ENCODE measurements at places on chromosomes 1 and 21. TPM values are rescaled to one million over a fixed set of nuclear protein-coding genes. Genes with fewer than 3 reads are reported as not detected.

The VAV3 gene
- 14.4 TPM for total RNA-seq

The NMNAT2 gene
- 1.1 TPM for total RNA-seq

The LDLRAD2 gene
- total RNA-seq, result 0.43 TPM

The HMGCS2 gene
- 0.28 TPM for total RNA-seq

GRCh38 chr1:245788269-245788668, 633.5 kb downstream of the KIF26B start:
- no peaks in the 10 kb centered on the region for H3K27me3 ChIP-seq
- no peak overlapping the region for H3K27ac ChIP-seq
- no peak for DNase-seq
- peaks cover 2% of the 10 kb centered on the region for H3K4me1 ChIP-seq
- H3K36me3 ChIP-seq, result no peaks in the 10 kb centered on the region
- no peak overlapping the region for H3K4me3 ChIP-seq

GRCh38 chr1:75514270-75514669, 96.6 kb downstream of the SLC44A5 start:
- H3K4me1 ChIP-seq, result no peaks in the 10 kb centered on the region
- no peaks in the 10 kb centered on the region for H3K36me3 ChIP-seq
- no peak overlapping the region for H3K4me3 ChIP-seq
- no peak for DNase-seq
- H3K27ac ChIP-seq, result no peak overlapping the region

- H3K4me3 ChIP-seq, result no peak overlapping the region
- DNase-seq, result no peak
- no peaks in the 10 kb centered on the region for H3K36me3 ChIP-seq
- H3K27ac ChIP-seq, result no peak overlapping the region
Measured at GRCh38 chr1:211478801-211479578, 13.0 kb downstream of the RD3 start.

GRCh38 chr1:2349806-2350205, 41.5 kb downstream of the MORN1 start:
- no peak overlapping the region for H3K27ac ChIP-seq
- DNase-seq, result no peak
- no peak overlapping the region for H3K4me3 ChIP-seq
- H3K36me3 ChIP-seq, result no peaks in the 10 kb centered on the region
- peaks cover 9% of the 10 kb centered on the region for H3K4me1 ChIP-seq

- H3K27me3 ChIP-seq, result no peaks in the 10 kb centered on the region
- H3K36me3 ChIP-seq, result no peaks in the 10 kb centered on the region
- no peaks in the 10 kb centered on the region for H3K4me1 ChIP-seq
- no peak for DNase-seq
Measured at GRCh38 chr1:93623875-93624274, 57.8 kb downstream of the BCAR3 start.

GRCh38 chr1:80054129-80054528, 1047.6 kb upstream of the ADGRL4 start:
- no peak overlapping the region for H3K27ac ChIP-seq
- DNase-seq, result peak; percentile 32
- no peaks in the 10 kb centered on the region for H3K36me3 ChIP-seq
- H3K4me1 ChIP-seq, result no peaks in the 10 kb centered on the region
- H3K27me3 ChIP-seq, result no peaks in the 10 kb centered on the region
